ENCODE measurements at places on chromosomes 7 and 10.
A peak's percentile ranks its signal among the peaks of the same experiment; 100 is the strongest.

- no peak for DNase-seq
Observed at GRCh38 chr10:114694752-114695151, 36.7 kb upstream of the ABLIM1 start.

DNA sequence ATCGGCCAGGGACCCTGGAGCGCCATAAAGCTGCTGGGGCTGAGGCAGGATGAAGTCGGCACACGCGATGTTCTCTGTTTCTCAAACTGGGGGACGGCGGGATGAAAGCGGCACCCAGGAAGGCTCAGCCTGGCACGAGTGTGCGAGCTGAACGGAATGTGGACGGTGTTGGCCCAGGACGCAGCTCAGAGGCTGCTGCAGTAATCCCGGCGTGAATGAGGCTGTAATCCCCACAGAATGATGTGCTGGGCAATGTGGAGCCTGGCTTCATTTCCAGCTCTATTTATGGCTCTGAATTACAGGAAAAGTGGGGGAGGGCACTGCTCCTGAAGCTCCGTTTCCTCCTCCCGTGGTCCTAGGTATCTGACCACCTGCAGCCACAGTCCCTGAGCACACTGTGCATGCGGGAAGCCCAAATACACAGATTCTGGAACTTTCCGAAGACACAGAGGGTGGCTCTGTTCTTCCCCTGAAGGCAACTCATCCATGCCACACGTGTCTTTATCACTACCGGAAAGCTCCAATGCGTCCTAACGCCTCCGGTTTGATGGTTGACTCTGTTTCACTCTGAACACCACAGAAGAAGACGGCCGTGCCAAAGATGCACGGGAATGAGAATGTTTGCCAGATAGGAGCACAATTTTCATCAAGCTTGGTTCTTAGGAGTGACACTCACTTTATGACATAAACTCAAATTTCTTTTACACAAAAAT, 37.6 kb downstream of the KLF6 start:
- DNase-seq: no peak

- DNase-seq: no peak
Observed at GRCh38 chr7:138105221-138105620, 29.0 kb downstream of the AKR1D1 start.

DNA sequence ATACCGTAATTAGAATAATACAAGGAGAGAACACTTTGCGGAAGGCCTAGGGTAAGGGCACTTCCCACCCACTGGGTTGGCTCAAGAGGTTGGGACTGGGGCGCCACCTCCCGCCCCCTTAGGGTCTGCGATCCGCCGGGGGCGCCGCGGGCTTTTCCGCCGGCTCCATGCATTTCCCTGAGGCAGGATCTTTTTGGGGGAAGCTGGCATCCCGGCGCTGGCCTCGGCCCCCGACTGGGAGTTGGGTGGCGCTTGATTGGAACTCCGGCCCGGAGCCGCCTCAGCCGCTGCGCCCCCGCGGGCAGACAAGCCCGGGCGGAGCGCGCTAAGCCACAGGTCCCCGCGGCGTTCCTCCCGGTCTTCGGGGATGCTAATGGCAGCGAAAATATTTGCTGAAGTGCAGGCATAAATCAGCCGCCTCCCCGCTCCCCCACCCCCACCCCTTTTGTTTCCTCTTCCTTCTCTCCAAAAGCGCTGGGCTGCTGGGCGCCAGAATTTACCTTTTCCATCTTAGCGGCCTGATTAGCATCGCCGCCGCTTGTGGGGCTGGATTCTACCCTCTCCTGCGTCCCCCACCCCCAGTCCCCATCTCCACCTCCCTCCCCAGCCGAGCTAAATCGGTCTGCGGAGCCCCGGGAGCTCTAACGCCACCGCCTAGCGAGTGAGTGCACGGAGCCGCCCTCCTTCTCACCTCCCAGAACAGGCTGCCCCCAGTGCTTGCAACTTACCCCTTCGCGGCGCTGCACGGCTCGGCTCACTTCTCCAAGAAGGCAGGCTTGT, 5.1 kb downstream of the UNC5B start:
- no peak for DNase-seq

- DNase-seq: no peak
Observed at GRCh38 chr7:103687951-103688350, 241.9 kb upstream of the SLC26A5 start.

DNA sequence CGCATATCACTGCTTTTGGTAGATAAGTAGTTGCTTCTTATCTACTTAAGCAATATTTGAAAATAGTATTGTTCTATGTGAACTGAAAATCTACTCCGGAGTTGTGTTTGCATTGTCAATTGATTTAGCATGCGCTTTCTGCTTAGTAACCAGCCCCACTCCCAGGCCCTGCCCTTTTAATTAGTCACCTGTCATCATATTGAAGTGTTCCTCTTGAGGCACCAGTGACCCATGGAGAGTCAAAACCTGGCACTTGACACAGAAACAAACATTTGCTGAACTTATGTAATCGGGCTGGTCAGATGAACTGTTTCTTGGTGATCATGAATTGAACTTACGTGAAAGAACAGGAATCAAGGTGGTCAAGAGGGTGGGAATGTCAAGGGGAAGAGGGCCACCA, 27.8 kb upstream of the CDHR3 start:
- no peak for DNase-seq

DNA sequence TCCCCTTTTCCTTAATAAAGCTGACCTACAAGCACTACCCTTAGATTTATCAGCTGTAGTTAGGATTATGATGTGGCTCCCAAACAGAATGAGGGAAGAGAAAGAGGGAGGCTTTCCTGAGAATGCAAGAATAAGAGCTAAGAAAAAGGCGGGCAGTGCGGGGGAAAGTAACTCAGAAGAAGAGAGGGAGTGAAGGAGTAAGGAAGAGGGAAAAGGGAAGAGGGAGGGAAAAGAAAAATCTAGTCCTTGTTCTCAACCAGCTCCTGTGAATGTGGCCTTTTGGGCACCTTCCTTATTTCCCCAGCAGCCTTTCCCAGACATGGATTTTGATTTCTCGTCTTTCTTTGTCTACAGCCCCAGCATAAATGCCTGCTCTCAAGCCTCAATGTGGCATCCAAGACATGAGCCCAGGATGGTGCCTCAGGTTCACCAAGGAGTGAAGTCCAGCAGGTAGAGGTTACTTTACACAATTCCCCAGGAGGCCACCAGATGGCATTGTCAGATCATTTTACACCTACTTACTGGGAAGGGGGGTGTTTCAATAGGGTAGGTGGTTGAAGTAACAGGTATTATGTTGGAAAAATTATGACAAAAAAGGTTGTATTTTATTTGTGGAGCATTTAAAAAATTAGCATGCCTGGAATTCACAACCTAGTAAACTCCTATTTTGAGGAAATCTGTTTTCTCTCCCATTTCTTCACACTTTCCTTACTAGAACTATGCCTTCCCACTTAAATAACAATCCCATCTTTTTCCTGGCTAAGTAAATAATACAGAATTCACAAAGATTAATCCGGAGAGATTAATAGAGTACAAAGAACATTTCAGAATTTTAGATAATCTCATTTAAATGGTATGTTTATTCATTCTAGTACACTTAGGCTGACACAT, 106.5 kb downstream of the HTR7 start:
- peak; percentile 7 for DNase-seq

DNA sequence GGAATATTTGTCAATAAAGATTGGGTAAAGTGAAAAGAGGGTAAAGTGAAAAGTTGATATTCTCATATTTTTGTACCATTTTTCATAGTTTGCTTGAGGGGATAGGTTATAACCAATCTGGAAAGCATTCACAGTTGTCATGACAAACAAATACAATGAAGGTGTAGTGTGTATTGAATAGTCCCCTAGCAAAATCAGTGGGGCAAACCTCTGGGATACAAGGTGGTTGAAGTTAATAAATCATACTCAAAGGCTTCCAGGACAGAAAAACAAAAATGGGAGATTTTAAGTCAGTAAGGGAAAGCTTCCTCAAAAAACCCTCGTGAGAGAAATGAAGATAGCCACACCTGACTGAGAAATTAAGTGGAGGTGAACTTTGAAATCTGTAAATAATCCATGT, 39.4 kb downstream of the PHTF2 start:
- no peak for DNase-seq

GRCh38 chr10:107747851-107748250, 583.3 kb upstream of the SORCS1 start:
- DNase-seq: no peak

- no peak for DNase-seq
Observed at GRCh38 chr10:133442191-133442966, 11.4 kb upstream of the SCART1 start.

DNA sequence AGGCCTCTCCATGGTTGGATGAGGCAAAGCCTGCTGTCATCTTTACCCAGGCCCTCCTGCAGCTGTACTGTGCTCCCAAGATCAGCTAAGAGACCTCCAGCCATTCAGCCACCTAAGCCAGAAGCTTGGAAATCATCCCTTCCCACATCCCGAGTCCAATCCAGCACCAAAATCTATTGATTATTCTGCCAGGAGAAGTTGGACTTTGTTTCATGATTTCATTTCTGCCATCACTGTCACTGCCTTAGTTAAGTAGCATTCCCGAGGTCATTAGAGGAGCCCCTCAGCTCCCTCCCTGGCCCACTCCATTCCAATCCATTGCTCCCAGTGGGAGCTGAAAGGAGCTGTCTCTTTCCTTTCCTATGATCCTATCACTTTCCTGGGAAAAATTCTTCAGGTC, 14.1 kb downstream of the AKR1E2 start:
- DNase-seq: no peak

- peak; percentile 47 for DNase-seq
Observed at GRCh38 chr7:145216866-145217265, 381.0 kb upstream of the TPK1 start.

- no peak for DNase-seq
Observed at GRCh38 chr10:101224060-101224909, 5.0 kb downstream of the LBX1 start.

- DNase-seq: no peak
Observed at GRCh38 chr7:11434366-11434765, 397.6 kb downstream of the THSD7A start.

DNA sequence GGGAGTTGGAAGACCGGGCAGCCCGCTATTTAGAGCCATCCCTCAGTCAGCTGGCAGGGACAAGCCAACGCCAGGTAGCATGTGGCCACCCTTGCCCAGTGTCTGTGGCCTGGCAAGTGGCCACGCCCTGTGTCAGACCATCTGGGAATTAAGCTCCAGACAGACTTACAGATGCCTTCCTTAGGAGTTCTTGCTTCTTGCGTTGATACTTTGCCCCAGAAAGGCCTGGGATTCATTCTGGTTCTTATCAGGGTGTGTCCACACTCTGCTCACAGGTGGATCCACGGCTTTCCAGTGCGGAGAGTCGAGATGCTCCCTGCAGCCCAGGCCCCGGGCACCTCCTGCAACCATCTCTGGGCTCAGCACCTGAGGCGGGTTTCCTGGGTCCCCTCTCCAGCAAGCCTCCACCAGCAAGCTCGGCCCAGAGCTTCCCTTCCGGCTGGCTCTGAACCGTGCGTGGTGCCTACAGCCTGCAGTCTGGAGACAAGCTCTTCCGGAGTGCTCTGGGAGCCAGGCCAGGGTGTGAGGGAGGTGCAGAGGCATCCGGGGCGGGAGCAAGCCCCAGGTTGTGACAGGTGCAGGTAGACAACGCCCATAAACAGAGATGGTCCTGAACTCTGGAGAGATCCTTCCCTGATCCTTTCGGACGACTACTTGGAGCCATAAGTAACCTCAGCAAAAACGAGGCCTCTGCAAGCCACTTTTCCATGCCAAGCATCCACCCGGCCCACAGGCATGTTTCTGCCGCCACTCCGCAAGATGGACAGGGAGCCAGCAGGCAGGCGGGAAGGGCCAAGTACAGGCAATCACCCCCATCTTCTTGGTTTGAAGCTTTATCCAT, 32.3 kb upstream of the PPIF start:
- peak; percentile 37 for DNase-seq

DNA sequence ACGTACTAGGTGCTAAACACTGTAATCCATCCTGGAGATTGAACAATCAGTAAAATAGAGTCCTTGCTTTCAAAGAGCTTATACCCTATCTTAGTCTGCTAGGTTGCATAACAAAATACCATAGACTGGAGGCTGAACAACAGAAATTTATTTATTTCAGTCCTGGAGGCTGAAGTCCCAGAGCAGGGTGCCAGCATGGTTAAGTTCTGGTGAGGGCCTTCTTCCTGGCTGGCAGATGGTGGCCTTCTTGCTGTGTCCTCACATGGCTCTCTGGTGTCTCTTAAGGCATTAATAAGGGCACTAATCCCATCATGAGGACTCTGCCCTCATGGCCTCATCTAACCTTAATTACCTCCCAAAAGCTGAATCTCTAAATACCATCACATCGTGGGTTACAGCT, 43.1 kb upstream of the ICA1 start:
- DNase-seq: no peak

DNA sequence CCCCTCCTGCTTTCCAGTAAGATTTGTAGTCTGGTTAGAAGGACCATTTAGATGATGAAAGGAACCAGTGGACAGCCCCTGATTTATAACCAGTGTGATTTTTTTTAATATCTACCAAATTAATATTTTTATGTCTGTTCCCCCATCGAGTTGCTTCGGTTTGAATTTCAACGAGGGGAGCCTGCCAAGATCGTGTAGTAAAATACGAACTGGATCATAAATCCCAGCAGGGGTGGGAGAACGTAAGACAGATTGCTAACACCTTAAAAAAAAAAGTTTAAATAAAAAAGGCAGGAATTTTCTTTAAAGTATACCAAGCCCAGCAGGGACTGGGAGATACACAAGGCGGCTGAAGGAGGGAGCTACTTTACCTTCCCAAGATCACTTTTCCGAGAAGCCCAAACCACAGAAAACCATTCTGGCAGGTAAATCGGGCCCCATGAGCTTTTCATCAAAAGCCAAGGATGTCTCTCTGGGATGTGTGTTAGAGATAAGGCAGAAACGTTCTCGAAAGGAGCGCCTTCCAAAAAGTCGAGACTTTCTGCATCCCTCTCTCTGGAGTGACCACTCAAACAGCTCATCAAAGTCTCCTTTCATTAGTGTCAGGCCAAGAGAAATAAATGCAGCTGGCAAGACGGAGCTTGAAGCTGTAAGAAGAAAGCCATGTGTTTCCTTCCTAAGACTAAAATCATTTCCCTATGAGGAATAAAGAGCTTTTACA, 270.5 kb upstream of the NFE2L3 start:
- no peak for DNase-seq

- no peak for DNase-seq
Observed at GRCh38 chr7:1855725-1856160, 185.7 kb downstream of the ELFN1 start.
